ENCODE measurements at places on chromosomes 4 and X.

- DNase-seq: no peak
These were observed 258.1 kb upstream of the AGTR2 start for GRCh38 chrX:115912372-115912897.

DNA sequence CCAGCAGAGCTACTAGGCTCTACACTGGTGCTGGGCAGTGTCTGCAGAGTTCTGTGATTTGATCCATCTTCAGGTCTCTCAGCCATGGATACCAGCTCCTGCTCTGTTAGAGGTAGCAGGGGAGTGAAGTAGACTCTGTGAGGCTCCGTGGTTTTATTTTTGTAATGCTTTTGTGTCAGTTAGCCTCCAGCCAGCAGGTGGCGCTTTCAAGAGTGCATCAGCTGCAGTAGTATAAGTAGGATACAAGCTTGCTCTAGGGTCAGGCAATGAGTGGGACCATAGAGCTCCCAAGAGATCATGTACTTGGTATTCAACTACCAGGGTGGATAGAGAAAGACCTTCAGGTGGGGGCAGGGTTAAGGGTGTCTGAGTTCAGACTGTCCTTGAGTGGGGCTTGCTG is 362.5 kb upstream of the TRAM1L1 start:
- peak; percentile 2 for DNase-seq

- DNase-seq: no peak
These were observed 21.5 kb downstream of the PDGFC start for GRCh38 chr4:156950090-156950489.

- no peak for DNase-seq
These were observed 252.3 kb downstream of the NLGN4X start for GRCh38 chrX:5976332-5976731.

GRCh38 chr4:7192252-7193029 is at the start of gene SORCS2:
Gene SORCS2, plus strand, starts transcription at chr4:7192538.
- DNase-seq: peak; percentile 55

GRCh38 chrX:22634751-22635150 is 362.0 kb downstream of the CBLL2 start:
- DNase-seq: no peak

DNA sequence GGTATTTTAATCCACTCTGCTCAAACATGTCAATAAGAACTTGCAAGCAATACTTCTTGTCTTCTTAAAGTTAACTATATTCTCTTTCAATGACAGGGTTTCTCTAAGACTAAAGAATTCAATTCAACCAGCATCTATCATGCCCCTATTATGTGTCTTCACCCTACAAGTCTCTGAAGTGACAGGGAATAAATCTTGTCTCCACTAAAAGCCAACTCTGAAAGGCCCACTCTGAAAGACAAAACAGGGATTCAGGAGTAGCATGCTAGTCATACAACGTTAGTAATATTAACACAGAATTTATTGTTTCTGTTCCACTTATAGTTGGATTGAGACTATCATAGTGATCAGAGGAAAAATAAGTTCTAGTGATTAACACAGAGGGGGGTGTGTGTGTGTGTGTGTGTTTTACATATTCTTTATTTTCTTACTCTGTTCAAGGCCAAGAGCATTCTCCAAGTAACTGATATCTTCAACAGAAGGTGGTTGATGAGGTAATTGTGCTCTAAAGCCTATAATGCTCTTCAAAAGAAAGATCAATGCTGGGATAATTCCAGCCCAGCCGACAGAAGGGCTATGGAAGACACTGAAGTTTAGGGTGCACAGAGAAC is 122.4 kb upstream of the DCLK2 start:
- DNase-seq: no peak

DNA sequence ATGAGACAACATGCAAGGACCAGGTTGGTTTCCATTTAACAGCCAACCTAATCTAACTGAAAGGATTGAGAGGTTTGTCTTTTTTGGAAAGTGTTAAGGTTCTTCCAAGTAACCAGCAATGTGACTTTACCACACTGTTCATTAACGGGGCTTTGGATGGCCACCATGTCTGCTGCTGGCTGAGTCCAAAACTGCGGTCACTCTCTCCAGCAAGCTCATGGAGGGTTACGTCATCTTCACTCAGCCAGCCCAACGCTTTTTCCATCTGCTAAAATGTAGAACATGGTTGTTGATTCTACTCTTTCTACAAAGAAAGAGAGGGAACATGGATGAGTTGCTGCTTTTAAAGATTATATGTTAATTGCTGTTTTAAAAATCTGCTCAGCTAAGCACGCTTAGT is 11.0 kb downstream of the PKD2 start:
- DNase-seq: no peak

GRCh38 chr4:138935-139334 is 14.6 kb downstream of the ZNF718 start:
- DNase-seq: no peak

DNA sequence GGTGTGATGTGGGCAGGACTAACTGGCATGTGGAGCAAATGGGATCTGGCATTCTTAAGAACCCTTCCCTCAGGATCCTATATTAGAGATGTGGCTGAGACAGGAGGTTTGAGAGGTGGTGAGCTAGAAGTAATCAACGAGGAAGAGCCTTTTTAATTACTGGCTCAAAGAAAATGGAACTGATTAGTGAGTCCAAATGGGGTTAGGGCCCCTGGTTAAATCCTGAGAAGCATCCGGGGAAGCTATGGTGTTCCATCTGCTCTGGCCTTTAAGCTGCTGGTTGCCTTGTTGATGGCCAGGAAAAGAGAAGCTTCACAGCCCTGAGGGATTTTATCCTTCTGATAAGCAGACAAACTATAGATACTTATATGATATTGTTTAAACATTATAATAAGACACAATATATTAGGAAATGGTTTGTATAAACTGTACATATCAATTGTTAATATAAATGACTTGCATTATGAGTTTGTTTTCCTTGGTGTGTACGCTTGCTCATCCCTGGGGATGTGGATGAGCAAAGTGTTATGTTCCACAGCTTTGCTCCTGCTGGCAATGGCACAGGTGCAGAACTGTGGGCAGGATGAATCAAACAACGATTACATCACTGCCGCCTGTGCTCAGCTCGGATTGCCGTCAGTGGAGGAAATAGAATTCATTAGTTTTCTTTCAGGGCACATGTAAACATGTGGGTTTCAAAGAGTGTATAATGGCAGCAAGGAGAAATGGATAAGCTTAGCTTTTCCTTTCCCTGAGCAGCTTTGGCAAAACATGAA is 328.6 kb upstream of the ARX start:
- peak; percentile 3 for DNase-seq

- DNase-seq: no peak
These were observed 216.8 kb downstream of the FBXO8 start for GRCh38 chr4:174066611-174067205.

GRCh38 chr4:152805818-152806217 is 26.1 kb downstream of the ARFIP1 start:
- DNase-seq: no peak

GRCh38 chr4:39032218-39033085 is at the start of gene TMEM156:
Gene TMEM156, minus strand, starts transcription at chr4:39032409. Its CDS starts 96 bp downstream, at chr4:39032313.
- DNase-seq: no peak

GRCh38 chrX:51406688-51407519 is 74.3 kb downstream of the NUDT10 start:
- DNase-seq: no peak

DNA sequence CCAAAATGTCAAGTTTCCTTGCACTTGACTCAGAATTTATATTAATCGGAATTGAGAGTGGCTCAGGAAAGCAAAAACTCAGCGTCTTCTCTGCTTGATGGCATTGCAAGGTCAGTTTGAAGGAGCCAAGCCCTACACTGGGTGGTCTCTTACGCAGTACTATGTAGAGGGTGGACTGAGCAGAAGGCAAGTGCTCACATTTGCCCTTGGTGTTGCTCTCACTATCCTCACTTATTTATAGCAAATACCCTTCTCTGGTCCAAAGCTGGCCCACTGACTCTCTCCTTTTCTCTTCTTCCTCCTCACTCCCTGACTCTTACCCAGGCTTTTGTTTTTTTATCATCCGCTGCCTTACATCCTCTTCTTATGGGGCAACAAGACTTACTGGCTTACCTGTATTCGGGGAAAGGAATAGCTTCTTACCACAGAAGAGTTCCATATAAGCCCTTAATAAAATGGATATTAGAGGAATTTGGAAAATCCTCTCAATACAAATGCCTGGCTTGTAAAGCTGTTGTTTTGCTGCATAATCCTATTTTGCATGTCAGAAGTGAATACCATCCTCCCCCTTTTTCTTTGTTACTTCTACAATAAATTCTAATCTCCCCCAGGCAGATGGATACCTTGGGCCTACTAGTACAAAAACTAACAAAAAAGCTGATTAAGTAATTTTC is 24.8 kb upstream of the GATB start:
- no peak for DNase-seq

DNA sequence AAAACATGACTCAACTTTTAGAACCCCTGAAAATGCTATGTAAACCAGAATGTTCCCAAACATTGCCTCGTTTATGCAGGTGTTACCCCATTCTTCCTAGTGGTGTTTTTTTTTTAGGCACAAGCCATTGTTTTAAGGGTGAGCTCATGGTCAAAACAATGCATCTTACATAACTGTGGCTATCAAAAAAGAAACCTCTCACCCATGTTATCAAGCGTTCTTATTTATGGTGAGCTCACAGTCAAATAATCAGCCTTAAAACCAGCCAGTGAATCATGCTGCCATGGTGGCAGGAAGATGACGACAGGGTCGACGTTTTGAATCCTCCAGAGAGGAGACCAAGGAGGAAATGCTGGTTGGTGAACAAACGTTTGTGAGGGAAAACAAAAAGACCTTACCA is 195.2 kb downstream of the KDR start:
- no peak for DNase-seq

- DNase-seq: no peak
These were observed 22.8 kb upstream of the GPR78 start for GRCh38 chr4:8557151-8558076.

DNA sequence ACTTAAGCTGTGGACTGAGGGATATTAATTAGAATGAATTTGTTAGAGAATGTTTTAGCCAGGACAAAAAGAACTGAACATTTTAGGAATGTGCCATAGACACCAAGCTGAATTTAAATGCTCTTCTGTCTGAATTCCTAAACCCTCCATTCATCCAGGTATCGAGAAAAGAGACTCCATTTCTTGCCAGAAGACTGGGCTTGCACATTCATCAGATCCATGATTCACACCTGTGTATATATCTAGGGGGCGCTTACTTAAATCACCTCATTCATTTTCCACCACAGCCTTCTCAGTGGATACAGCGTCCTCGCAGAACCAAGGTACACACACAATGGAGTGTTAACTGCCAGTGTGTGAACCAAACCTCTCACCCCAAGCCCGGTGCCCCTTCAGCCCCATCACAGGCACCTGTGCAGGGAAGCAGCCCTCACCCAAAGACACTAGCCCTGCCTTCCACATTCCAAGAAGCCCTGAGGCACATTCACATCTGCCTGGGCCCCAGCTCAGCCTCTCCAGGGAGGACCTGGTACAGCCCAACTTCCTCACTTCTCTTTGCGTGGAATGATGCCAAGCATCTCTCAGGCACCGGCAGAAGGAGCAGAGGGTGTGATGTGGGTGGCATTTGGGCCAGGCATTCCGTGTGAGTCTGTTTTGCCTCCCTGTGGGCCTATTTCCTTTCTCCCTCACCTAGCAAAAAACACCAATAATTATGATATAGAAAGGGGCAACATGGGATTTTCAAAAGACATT is 35.6 kb upstream of the C1QTNF7 start:
- no peak for DNase-seq
